ENCODE measurements at places on chromosomes 16 and 17. TPM values are rescaled to one million over a fixed set of nuclear protein-coding genes. Genes with fewer than 3 reads are reported as not detected.

DNA sequence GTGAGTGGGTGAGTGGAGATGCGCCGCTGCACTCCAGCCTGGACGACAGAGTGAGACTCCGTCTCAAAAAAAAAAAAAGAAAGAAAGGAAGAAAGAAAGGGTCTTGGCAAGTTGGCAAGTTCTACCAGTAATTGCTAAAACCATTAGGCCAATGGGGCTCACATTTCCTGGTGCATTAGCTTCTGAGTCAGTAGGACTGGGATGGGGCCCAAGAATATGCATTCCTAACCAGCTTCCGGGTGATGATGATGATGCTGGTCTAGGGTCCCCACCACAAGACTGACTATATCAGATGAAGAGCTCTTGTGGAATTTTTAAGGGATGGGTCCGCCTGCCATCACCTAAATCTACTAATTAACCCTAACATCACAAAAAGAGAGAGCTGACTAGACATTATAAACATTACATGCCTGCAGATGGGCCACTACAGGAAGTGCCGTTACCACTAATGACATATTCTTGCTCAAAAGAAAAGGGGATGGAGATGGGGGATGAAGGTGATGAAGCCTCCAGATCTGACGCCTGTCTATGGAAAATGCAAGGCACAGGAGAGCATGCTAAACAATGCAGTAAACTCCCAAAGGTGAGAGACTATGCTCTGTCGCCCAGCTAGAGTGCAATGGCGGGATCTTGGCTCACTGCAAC lies 13.1 kb downstream of the MYH11 start:
- peaks cover 5% of the 10 kb centered on the region for H3K4me1 ChIP-seq
- DNase-seq: no peak
- H3K4me3 ChIP-seq: no peak overlapping the region
- H3K27ac ChIP-seq: no peak overlapping the region
- peaks cover 27% of the 10 kb centered on the region for H3K27me3 ChIP-seq

GRCh38 chr17:52789829-52790228 lies 631.3 kb upstream of the CA10 start:
- DNase-seq: no peak
- H3K4me3 ChIP-seq: no peak overlapping the region

- no peak overlapping the region for H3K27ac ChIP-seq
- no peak overlapping the region for H3K4me3 ChIP-seq
- no peak for DNase-seq
- H3K36me3 ChIP-seq: no peaks in the 10 kb centered on the region
- no peaks in the 10 kb centered on the region for H3K27me3 ChIP-seq
These were observed 181.1 kb downstream of the SOX9 start for GRCh38 chr17:72301887-72302286.

GRCh38 chr17:32486111-32486700 lies 587 bp upstream of the CDK5R1 start:
- peaks cover 23% of the 10 kb centered on the region for H3K4me1 ChIP-seq
- DNase-seq: peak; percentile 65
- H3K27me3 ChIP-seq: no peaks in the 10 kb centered on the region
- H3K27ac ChIP-seq: peak overlapping the region; percentile 41
- peaks cover 10% of the 10 kb centered on the region for H3K36me3 ChIP-seq

The ZNF213 gene
- 13.4 TPM for total RNA-seq

The PRDM7 gene
- not detected for total RNA-seq

The ACSF2 gene
- total RNA-seq: 107 TPM

The SPN gene
- total RNA-seq: 0.38 TPM

DNA sequence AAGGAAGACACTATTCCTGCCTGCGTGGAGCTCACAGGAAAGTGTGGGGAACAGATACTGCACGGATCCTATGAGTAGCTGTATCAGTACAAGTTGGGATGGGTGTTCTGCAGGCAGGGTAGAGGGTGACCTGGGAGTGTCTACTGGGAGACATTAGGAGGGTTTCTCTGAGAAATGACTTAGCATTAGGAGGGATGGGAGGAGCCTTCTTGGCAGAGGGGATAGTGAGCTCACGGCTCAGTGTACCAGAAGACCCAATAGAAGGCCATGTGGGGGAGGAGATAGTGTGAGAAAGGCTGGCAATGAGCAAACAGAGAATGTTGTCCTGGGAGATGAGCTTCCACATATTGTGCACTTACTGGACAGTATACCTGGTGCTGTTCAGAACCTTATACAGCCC lies 109.1 kb downstream of the MSI2 start:
- peaks cover 6% of the 10 kb centered on the region for H3K36me3 ChIP-seq
- no peak overlapping the region for H3K27ac ChIP-seq
- no peak overlapping the region for H3K4me3 ChIP-seq
- peaks cover 30% of the 10 kb centered on the region for H3K4me1 ChIP-seq

DNA sequence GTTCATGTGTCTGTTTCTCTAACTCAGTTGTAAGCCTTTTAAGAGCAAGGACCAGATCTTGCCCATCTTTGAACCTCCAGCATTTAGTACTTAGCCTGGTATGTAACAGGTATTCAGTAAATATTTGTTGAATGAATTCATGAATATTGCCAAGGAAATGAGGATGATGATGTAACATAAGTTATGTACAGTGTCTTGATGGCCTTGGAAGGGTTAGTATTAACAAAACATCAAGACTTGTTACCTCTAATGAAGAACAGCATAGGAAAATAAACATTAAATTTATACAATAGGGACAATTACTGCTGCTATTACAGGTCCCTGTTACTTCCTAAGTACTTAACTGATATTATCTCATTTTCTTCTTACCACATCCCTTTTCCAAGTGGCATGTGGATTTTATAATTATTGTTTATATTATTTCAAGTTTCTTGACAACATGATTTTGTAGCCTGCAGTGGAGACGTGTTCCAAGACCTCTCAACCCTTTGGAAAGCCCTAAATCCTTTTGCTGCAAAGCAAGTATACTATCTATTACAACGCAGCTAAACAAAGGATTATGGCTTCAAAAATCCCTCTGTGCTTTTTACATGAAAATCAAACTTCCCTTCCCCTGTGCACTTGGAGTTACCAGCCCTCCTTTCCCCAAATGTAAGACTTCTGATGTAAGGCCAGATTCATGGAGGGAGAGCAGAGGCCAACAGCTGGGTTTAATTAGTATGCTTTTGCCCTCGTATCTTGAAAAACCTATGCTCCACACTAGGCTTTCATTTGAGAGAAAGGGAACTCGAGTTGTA lies 77.4 kb upstream of the SMIM36 start:
- no peak overlapping the region for H3K4me3 ChIP-seq
- no peaks in the 10 kb centered on the region for H3K36me3 ChIP-seq
- H3K27ac ChIP-seq: peak overlapping the region; percentile 74
- peaks cover 27% of the 10 kb centered on the region for H3K4me1 ChIP-seq
- no peak for DNase-seq

GRCh38 chr17:41676058-41676419 lies 12.6 kb upstream of the EIF1 start:
- peaks cover 19% of the 10 kb centered on the region for H3K4me1 ChIP-seq
- no peak for DNase-seq
- no peak overlapping the region for H3K4me3 ChIP-seq
- H3K36me3 ChIP-seq: no peaks in the 10 kb centered on the region

DNA sequence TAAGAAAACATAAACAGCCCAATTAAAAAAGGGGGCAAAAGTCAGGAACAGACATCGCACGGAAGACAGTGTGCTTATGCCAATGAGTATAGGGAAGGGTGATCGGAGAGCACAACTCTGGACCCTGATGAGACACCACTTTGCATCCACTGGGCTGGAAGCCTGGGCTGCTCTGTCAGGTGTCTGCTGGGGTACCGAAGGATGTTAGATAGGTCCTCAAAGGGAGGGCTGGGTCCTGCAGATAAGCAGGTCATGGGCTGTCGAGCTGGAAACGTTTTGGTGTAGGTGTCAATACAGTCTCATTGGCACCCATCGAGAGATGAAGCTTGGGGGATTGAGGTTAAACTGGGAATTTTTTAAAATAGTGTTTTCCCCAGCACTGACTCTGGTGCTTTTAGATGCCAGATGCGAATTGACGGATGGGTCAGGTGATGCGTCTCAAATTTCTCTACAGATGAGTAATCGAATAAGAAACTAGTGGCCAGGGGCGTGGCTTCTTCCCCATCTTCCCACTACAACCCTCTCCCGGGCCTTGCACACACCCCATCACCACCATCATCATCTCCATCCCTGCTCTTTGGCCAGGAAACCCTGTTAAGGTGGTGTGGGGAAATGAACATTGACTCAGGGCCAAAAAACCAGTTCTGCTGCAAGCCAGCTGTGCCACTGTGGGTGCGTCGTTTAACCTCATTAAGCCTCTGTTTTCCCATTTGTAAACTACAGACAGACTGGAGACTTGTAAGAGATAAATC lies 47.8 kb upstream of the IRF8 start:
- DNase-seq: no peak
- H3K27me3 ChIP-seq: no peaks in the 10 kb centered on the region
- peaks cover 22% of the 10 kb centered on the region for H3K4me1 ChIP-seq
- no peak overlapping the region for H3K27ac ChIP-seq
- H3K4me3 ChIP-seq: no peak overlapping the region

DNA sequence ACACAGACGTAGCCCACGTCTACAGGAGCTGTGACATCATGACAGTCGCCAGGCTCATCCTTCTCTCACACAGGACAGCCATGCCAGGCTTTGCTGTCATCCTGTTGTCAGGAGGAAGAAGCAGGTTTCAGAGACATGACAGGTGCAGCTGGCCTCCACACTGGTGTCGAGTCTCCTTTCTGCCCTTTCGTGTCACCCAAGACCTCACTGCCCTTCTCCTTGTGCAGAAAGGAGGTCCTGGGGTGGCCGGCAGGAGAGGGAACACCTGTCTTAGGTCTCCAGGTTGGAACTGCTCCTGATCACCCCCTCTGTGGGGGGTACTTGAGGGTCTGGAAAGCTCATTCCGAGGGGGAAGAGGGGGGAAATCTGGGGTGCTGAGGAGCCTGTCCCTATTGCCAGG lies 41.6 kb upstream of the IRF8 start:
- H3K27ac ChIP-seq: no peak overlapping the region
- peaks cover 14% of the 10 kb centered on the region for H3K27me3 ChIP-seq
- no peaks in the 10 kb centered on the region for H3K4me1 ChIP-seq

Data from mesothelial cell of epicardium (in vitro differentiated cells).